Amniotic stem cell (primary cell): ENCODE measurements at places on chromosomes 2 and 18.

- no peak for DNase-seq
Measured at GRCh38 chr2:48709096-48710034, 46.2 kb downstream of the LHCGR start.

- no peak for DNase-seq
Measured at GRCh38 chr2:160889439-160890170, 270.6 kb upstream of the TANK start.

DNA sequence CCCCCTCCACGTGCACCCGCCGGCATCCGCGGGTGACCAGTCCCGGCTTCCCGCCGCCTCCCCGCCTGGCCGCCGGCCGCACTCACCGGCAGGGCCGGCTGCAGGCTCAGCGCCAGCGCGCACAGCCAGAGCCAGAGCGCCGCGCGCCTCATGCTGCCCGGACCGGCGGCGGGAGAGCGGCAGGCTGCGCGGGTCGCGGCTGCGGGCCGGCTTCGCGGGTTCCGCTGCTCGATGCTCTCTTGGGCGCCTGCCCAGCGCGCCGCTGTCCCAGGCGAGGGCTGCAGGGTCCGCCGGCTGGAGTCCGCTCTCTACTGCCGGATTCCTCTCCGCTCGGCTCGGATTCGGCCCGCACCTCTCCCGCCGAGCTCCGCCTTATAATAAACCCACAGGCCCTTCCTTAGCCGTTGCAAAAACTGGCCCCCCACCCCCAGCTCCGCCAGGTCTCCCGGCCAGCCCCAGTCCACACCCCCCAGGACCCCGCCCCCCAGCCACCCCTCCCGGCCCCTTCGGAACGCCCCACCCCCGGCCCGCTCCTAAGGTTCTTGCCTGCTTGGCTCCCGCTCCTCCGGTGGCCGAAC lies at the start of gene SDC1:
Gene SDC1 (minus strand): TSS at position 415 of the 578 bp plus-strand sequence. CDS start 263 bp downstream, at position 152.
- DNase-seq: no peak

GRCh38 chr18:48860269-48861180 lies 90.2 kb downstream of the SMAD7 start:
- DNase-seq: no peak

DNA sequence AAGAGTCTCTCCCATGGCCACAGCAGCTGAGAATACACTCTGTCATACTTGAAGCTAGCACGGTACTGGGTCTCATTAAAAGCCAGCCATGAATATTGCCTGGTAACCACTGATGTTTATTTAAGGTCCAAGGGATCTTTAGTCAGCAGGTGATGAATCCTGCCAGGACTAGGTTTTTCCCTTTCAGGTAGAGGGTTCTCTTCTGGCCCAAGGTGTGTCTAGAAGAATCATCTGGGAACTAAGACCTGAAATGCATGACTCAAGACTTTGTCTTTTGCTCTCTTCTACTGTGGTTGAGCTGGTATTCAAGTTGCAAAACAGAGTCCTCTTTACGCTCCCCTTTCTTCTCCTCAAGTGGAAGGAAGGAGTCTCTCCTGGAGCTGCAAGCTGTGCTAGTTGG lies 400.5 kb upstream of the FSIP2 start:
- no peak for DNase-seq

GRCh38 chr2:20642055-20642971 lies 8.6 kb downstream of the HS1BP3 start:
- peak; percentile 42 for DNase-seq

DNA sequence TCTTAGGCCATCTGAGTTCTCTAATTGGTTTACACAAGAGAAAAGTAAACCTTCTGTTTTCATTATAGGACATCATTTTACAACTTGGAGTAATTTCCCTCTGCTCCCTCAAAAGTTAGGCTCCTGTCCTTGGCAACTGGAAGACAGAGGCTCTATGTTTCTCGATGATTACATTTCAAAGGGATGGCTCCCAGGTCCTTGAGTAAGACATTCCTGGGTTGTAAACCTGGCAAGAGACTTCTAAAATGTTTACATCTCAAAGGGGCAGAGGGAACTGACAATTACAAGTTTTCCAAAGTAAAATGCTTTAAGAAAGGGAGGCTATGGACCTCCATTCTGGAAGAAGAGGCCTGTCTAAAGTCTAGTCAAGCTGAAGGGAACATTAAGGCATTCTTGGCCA lies 268.3 kb upstream of the REG3G start:
- no peak for DNase-seq

- DNase-seq: no peak
Measured at GRCh38 chr2:18311420-18312195, 248.8 kb downstream of the RDH14 start.

- no peak for DNase-seq
Measured at GRCh38 chr18:32302806-32303205, 113.0 kb downstream of the MEP1B start.

DNA sequence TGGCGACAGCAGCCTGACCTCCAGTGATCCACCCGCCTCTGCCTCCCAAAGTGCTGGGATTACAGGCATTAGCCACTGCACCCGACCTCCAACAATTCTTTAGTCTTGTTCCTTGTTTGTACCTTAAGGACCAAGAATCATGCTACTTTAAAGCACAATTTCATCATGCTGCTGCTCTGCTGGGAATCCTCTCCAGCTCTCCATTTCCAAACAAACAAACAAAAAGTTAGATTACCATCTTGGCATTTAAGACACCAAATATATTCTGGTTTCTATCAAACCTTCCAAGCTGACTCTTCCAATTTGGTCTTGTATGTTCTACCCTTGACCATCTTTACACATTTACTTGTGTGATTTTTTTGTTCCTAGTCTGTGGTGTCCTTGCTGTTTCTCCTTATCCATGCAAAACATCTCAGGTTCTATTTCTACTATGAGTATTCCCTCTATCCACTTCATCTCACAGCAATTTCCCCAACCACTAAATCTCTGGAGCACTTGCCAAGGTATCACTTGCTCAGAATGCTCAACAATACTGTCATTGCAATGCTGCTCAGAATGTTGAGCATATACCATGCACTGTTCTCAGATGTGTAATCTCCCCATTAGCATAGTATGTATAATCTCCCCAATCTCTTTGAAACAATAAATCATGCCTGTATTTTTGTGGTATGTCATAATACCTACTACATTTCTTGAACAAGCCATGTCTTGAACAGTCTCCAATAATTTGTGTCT lies 73.2 kb upstream of the GALNT5 start:
- DNase-seq: no peak

DNA sequence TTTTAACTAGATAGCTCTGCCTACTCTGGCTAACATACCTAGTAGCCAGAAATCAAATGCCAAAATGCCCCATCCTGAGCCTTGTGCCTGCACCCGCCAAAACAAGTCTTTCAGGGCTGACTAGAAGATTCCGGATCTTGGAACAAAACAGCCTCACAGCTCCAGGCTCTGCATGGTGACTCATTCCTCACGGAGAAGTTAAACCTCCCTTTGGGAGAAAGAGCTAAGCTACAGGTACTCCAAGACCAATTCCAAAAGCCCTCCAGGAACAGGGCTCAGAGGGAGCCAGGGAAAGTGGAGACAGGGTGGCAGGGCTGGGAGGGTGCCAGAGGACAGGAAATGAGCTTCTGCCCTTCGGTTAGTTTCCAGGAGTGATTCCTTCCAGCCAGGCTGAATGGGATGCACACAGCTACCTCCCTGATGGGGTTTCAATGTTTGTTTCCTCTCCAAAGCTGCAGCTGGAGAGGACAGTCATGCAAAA lies 295.6 kb downstream of the TNS1 start:
- DNase-seq: peak; percentile 12

DNA sequence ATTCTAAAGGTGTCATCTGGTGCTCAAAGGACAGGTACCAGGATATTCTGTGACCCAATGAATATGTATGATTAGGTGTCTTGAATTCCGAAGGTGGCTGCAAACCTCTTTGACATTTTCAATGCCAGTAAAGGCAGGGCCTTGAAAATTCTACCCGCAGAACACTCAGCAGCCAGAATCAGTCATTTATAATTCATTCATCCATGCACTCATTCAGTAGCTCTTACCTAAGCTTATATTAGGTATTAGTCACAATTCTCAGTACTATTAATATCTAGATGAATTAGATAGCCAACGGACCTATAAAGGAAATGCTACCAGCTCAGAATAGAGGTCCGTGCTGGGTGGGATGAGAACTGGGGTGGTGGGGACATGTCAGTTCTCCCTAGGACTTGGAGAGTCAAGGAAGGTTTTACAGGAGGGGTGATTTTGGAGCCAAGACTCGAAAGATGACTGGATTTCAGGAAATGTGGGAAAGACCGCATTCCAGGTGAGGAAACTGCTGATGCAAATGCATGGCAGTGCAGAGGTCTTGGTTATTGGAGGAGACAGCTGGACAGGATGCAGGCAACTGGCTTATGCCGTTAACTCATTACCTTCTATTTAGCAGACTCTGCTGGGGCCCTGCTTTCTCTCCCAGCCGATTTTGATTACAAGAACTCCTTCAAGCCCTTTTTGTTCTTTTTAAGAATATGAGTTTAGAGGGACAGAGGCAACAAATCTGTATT lies 7.2 kb downstream of the TRIB2 start:
- no peak for DNase-seq

GRCh38 chr18:50656396-50656795 lies 96.5 kb downstream of the MAPK4 start:
- no peak for DNase-seq

DNA sequence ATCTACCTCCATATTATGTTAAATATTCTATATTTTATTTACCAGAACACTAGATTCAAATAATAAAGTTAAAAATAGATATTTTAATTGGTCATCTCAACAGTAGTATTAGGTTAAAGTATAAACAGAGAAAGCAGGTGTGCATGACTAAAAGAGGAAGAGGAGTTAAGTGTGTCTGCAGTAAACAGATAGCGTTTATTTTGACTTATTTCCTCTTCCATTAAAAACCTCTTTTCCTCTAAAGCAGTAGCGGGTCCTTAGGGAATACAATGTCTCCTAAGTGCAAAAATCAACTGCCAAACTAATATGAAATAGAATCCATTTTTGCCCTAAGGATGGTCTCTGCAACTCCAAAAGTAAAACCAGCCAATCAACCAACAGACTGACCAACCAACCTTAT lies 27.7 kb downstream of the EIF2AK3 start:
- no peak for DNase-seq

DNA sequence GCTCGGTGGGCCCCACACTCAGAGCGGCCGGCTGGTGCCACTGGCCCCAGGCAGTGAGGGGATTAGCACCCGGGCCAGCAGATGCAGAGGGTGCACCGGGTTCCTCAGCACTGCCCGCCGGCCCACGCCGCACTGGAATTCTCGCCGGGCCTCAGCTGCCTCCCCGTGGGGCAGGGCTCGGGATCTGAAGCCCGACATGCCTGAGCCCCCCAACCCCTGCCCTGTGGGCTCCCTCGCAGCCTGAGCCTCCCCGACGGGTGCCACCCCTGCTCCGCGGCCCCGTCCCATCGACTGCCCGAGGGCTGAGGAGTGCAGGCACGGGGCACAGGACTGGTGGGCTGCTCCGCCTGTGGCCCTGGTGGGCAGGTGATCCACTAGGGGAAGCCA lies 37.6 kb upstream of the TWSG1 start:
- no peak for DNase-seq

- no peak for DNase-seq
Measured at GRCh38 chr2:181474222-181474881, 17.2 kb downstream of the ITGA4 start.

- no peak for DNase-seq
Measured at GRCh38 chr18:22020127-22020866, 149.1 kb upstream of the GATA6 start.

- DNase-seq: no peak
Measured at GRCh38 chr2:202841090-202841867, 30.3 kb downstream of the ICA1L start.

DNA sequence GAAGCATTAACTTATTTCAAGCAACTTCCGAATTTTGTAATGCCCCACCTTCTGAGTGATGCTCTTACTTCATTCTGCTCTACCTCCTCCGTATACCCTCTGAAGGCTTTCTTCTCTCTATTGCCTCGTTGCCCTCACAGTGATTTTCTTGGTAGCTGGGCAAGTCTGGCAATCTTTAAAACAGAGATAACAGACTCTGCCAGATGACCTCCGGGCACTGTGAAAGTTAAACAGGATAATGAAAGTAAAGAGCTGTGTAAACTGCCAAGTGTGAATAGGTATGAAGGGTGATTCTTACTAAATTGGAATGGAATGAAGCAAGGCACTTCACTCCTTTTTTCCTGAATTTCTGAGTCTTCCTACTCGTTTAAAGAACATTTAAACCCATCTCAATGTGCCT lies 207.3 kb upstream of the GYPC start:
- DNase-seq: no peak

GRCh38 chr2:97706708-97707345 lies 6.5 kb upstream of the ZAP70 start:
- DNase-seq: no peak

GRCh38 chr2:172889768-172890430 lies 154.3 kb downstream of the RAPGEF4 start:
- no peak for DNase-seq

- no peak for DNase-seq
Measured at GRCh38 chr2:15073664-15074063, 441.1 kb downstream of the LRATD1 start.

- DNase-seq: no peak
Measured at GRCh38 chr18:57439609-57439968, 4.4 kb downstream of the ONECUT2 start.

GRCh38 chr2:210318486-210318885 lies 3.5 kb upstream of the MYL1 start:
- no peak for DNase-seq
